ENCODE measurements at places on chromosomes 16 and 17.

DNA sequence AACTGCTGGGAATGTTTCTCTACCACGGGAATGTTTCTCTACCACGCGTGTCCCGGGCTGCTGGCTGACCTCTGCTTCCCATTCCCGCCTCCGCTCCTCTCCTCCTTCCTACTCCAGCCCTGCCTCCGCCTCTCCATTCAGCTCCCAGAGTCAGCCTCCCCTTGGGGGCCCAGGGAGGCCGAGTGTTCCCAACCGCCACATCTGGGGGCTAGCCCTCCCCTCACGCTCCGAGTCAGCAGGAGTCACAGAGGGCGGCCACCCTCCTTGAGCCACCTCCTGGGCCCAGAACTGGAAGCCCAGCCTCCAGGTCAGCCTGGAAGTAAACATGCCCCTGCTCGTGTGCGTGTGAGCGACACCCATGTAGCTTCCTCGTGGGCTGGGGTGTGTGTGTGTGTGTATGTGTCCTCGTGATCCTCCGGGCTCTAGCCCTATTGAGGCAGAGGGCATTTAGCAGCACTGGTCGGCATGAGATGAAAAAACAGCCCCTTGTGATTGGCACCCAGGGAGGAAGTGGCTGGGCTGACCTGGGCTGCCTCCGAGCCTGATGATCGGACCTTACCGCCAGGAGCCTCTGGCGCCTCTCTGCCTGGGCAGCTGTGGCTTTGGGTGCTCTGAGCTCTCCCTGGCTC is 7.3 kb downstream of the CYGB start:
- no peak for DNase-seq
- H3K4me1 ChIP-seq = peaks cover 39% of the 10 kb centered on the region
- no peaks in the 10 kb centered on the region for H3K36me3 ChIP-seq
- no peak overlapping the region for H3K27ac ChIP-seq
- no peak overlapping the region for H3K4me3 ChIP-seq
- H3K27me3 ChIP-seq = no peaks in the 10 kb centered on the region

DNA sequence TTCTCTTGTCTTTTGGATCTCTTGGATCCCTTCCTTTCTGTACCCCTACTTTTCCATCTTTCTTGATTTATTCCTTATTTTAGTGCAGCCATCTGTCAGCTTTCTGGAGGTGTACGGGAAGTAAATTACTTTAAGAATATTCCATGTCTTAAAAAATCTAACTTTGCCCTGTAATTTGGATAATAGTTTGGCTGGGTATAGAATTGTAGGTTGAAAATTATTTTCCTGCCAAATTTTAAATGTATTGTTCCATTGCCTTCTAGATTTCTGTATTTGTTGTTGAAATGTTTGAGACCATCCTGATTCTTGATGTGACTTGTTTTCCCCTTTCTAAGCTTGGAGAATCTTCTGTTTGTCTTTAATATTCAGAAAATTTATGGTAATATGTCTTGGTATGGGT is 2.1 kb downstream of the DDX19B start:
- H3K4me1 ChIP-seq = peaks cover 29% of the 10 kb centered on the region
- H3K27ac ChIP-seq = no peak overlapping the region
- peaks cover 5% of the 10 kb centered on the region for H3K36me3 ChIP-seq
- H3K4me3 ChIP-seq = no peak overlapping the region

GRCh38 chr17:73208139-73208827 is 15.4 kb downstream of the COG1 start:
- no peak overlapping the region for H3K4me3 ChIP-seq
- H3K4me1 ChIP-seq = peaks cover 34% of the 10 kb centered on the region
- H3K27me3 ChIP-seq = no peaks in the 10 kb centered on the region
- peaks cover 55% of the 10 kb centered on the region for H3K36me3 ChIP-seq

GRCh38 chr16:81241706-81242105 is 3.2 kb downstream of the BCO1 start:
- no peak overlapping the region for H3K4me3 ChIP-seq
- DNase-seq = no peak
- no peaks in the 10 kb centered on the region for H3K36me3 ChIP-seq
- no peaks in the 10 kb centered on the region for H3K4me1 ChIP-seq
- H3K27me3 ChIP-seq = peaks cover 5% of the 10 kb centered on the region
- no peak overlapping the region for H3K27ac ChIP-seq
